WTC11 (cell line): ENCODE measurements at places on chromosomes 2 and 18.

GRCh38 chr2:202101026-202101579, 28.0 kb downstream of the KIAA2012 start:
- DNase-seq, result no peak

DNA sequence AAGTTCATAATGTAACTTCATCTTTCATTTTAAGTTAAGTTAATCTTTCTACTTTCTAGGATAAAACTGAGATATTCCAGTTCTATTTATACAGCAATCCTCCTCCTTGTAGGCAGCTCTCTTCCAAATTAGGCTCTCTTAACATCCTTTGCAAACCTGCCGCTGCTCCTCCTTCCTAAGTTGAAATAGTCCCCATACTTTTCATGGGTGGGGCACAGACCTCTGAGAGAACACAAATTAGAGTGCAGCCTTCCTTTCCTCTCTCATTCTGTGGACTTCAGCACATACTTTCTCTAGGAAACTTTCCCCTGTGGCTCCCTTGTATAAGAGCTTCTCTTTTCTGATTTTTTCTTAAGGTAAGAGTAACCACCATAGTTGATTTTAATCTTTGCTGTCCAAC, 28.3 kb downstream of the TWSG1 start:
- no peak for DNase-seq

GRCh38 chr18:31791817-31792579, 31.3 kb upstream of the SLC25A52 start:
- no peak for DNase-seq

GRCh38 chr2:237236188-237236587, 150.5 kb downstream of the COPS8 start:
- no peak for DNase-seq

- no peak for DNase-seq
Measured at GRCh38 chr2:168529900-168530561, 74.0 kb downstream of the CERS6 start.
